ENCODE measurements at places on chromosomes 7 and 10. TPM values are rescaled to one million over a fixed set of nuclear protein-coding genes. Genes with fewer than 3 reads are reported as not detected.

The TMEM26 gene
- total RNA-seq: not detected

The CCDC126 gene
- 6.4 TPM for total RNA-seq

The CLRN3 gene
- not detected for total RNA-seq

The PPP3CB gene
- total RNA-seq: 16.0 TPM

The CYP2C18 gene
- not detected for total RNA-seq

The NYAP1 gene
- 4.8 TPM for total RNA-seq

The UCMA gene
- total RNA-seq: not detected

The STEAP1B gene
- 12.1 TPM for total RNA-seq

The CRYGN gene
- total RNA-seq: not detected

The GCK gene
- total RNA-seq: 0.34 TPM

The PCLO gene
- 4.1 TPM for total RNA-seq

The GNGT1 gene
- not detected for total RNA-seq

The INMT gene
- not detected for total RNA-seq

The PNLIPRP3 gene
- total RNA-seq: 103 TPM

The USP6NL gene
- total RNA-seq: 7.1 TPM

The OPN4 gene
- not detected for total RNA-seq

The IQCE gene
- 11.2 TPM for total RNA-seq

The PHKG1 gene
- total RNA-seq: not detected

The PNLIPRP2 gene
- total RNA-seq: not detected

The CLEC2L gene
- not detected for total RNA-seq

The GTF2IRD2 gene
- total RNA-seq: 1.6 TPM

The RASA4B gene
- 0.62 TPM for total RNA-seq

The ACBD7 gene
- not detected for total RNA-seq

The AOAH gene
- total RNA-seq: not detected

The MMP21 gene
- not detected for total RNA-seq

The C10orf105 gene
- total RNA-seq: not detected

The CAV1 gene
- total RNA-seq: 764 TPM

The CPSF4 gene
- 27.7 TPM for total RNA-seq

The LIPF gene
- not detected for total RNA-seq

The NT5C2 gene
- 33.7 TPM for total RNA-seq

The ANKRD61 gene
- total RNA-seq: not detected

The LBX1 gene
- not detected for total RNA-seq

The GALNT17 gene
- not detected for total RNA-seq

The TMEM225B gene
- 0.47 TPM for total RNA-seq

The LRRD1 gene
- not detected for total RNA-seq

The NPFFR1 gene
- not detected for total RNA-seq

The MCMBP gene
- total RNA-seq: 66.6 TPM

The SMARCD3 gene
- total RNA-seq: 7.8 TPM

The GPR15LG gene
- total RNA-seq: not detected

The UCN3 gene
- total RNA-seq: not detected
